Right renal cortex interstitium (tissue), 3 donors: ENCODE measurements at places on chromosomes 3 and 15. TPM values are rescaled to one million over a fixed set of nuclear protein-coding genes. Genes with fewer than 3 reads are reported as not detected.
A peak's percentile ranks its signal among the peaks of the same experiment; 100 is the strongest.

The MUC4 gene
- 0.87 TPM for polyA plus RNA-seq

DNA sequence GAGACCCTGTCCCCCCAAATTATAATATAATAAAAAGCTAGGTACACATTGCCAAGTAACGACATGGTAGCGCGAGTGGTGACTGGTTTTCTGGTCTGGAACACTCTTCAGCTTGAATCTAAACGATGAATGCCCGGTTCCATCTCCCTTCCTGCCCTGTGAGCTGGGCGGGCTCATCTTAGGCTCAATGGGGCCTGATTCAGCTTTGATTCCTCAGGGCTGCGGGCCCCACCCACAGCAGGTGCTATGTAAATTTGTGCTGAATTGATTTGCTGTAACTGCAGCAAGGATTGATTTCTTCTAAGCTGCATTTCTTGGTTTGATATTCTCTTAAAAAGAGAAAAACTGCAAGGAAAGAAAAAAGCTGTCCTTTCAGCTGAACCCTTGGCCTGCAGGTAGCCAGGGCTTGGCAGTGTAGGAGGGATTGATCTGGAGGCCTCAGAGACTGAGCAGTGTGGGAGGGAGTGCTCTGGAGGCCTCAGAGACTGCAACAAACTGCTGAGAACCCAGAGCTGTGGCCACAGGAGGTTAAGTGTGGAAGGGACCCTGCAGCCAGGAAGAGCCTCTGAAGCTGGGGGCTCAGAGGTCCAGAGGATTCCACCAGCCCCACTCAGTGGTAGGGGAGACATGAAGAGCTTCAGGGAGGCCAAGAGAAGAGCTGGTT, 231.6 kb downstream of the XXYLT1 start:
- DNase-seq, result no peak

DNA sequence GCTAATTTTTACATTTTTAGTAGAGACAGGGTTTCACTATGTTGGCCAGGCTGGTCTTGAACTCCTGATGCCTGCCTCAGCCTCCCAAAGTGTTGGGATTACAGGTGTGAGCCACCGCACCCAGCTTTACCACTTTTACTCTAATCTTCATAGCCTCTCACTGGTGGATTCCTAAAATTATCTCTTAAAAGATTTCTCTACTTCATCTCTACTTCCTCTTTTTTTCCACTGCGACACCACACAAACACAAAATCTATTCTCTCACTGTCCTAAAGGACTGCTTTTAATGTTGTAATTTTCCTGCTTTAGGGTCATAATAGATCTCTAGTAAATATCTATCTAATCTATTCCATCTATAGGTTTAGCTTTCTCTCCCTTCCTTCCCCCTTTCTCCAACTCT, 34.0 kb upstream of the TBL1XR1 start:
- no peak for DNase-seq

GRCh38 chr3:157127831-157128767, 31.8 kb downstream of the CCNL1 start:
- DNase-seq, result no peak

DNA sequence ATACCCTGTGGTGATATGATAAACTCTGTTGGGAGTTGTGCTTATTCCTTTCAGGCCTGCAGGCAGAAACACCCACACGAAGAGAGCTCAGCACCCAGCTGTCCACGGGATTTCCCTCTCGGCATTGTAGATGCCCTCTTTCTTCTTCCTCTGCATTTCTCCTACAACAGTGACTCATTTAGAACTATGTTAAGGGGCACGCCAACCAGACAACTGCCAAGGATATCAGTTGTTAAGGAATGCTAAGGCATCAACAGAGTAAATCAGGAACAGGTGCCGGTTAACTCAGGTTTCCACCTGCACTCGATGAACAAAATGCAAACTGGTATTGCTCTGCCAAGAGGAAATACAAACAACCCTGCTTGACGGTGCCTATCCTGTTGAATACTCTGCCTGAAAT, 270.0 kb upstream of the PEX5L start:
- no peak for DNase-seq

DNA sequence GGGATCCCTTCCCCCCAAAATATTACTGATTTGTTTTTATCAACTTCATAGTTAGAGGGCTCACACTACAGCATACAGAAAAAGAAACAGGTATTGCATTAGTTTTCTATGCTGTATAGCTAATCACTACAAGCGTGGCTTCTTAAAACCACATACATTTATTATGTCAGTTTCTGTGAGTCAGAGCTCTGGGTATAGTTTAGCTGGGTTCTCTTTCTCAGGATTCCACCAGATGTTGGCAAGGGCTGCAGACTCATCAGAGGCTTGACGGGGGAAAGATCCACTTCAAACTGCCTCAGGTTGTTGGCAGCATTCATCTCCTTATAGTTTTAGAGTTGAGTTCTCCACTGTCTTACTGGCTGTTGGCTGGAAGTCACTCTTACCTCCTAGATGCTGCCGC, 328.0 kb downstream of the NLGN1 start:
- DNase-seq, result no peak

- DNase-seq, result no peak
Observed at GRCh38 chr3:70736009-70736408, 423.6 kb upstream of the MDFIC2 start.

The P2RY12 gene
- polyA plus RNA-seq, result 1.3 TPM

DNA sequence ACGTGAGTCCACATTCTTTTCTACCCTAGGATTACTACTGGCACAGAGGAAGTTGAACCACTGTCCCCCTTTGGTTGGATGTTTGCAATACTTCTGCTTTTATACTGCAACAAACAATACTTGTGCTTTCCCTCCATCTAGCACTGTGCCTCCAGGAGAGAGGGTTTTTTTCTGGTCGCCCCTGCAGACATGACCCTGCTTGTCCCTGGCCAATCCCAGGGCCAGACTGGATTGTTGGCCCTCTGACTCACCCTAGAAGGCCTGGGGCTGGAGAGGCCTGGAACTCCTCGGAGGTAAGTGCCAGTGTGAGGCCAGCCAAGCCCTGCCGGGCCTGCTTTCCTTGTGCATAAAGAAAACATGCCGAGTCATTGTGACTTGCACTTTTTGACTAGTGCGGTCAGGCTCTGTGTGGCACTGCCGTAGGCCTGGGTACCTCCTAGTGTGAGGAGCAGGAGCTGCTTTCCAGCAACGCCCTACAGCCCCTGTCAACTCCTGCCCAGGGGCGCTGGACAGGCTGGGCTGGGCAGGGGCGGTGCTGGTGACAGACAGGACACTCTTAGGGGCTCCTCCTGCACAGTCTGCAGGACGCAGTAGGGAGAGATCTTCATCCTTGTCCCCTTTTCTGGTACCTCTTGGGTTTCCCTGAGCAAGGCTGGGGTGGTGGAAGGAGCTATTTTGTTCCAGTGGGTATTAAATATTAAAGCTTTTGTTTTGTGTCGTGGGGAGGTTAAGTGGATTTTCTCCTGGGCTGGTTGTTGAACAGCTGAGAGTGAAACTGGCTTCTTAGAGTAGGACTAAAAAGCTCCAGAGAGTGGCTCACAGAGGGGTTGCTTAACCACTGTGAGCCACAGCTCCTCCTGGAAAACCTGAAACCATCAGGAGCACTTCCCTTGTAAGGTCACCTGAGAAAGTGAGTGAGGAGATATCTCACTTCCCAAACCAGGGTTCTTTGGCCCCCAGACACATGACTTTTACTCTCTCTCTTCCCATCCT, 14.4 kb upstream of the TKT start:
- peak; percentile 68 for DNase-seq

The LRTM1 gene
- polyA plus RNA-seq, result not detected

The PPP2R3A gene
- polyA plus RNA-seq, result 23.2 TPM

The TMEM45A gene
- 22.5 TPM for polyA plus RNA-seq

DNA sequence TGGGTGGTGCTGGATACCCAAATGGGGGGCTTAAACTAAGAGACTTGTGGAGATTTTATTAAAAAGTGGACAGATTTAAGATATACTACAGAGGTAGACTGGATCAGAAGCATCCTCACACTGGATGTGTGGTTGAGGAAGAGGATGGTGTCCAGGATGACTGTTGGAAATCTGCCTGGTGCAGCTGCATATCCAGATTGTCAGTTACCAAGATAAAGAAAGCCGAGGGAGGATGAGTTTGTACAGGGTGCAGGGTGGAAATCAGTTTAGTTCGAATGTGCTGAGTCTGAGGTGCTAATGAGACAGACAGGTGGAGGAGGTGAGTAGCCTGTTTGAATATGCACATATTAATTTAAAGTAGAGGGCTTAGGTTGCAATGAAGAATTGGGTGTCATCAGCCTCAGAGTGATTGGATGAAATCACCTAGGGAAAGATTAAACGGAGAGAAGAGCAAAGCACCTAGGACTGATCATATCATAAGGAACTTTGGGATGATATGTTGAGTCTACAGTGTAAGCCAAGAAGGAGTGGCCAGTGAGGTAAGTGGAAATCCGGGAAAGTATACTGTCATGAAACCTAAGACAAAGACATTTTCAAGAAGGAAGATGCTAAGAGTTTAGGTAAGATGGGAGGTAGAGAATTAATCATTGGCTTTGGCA, 74.1 kb upstream of the GOLGA8B start:
- DNase-seq, result no peak
